ENCODE measurements at places on chromosomes 5 and 9.

- no peak for DNase-seq
Observed at GRCh38 chr9:2125906-2126305, 110.8 kb downstream of the SMARCA2 start.

GRCh38 chr9:98594546-98595160 lies 114.1 kb downstream of the GABBR2 start:
- no peak for DNase-seq

- DNase-seq = no peak
Observed at GRCh38 chr5:10546186-10546585, 17.7 kb upstream of the ANKRD33B start.

GRCh38 chr5:68554571-68555279 lies 339.2 kb downstream of the PIK3R1 start:
- DNase-seq = no peak

GRCh38 chr5:139091439-139092156 lies 106.6 kb downstream of the SIL1 start:
- no peak for DNase-seq

DNA sequence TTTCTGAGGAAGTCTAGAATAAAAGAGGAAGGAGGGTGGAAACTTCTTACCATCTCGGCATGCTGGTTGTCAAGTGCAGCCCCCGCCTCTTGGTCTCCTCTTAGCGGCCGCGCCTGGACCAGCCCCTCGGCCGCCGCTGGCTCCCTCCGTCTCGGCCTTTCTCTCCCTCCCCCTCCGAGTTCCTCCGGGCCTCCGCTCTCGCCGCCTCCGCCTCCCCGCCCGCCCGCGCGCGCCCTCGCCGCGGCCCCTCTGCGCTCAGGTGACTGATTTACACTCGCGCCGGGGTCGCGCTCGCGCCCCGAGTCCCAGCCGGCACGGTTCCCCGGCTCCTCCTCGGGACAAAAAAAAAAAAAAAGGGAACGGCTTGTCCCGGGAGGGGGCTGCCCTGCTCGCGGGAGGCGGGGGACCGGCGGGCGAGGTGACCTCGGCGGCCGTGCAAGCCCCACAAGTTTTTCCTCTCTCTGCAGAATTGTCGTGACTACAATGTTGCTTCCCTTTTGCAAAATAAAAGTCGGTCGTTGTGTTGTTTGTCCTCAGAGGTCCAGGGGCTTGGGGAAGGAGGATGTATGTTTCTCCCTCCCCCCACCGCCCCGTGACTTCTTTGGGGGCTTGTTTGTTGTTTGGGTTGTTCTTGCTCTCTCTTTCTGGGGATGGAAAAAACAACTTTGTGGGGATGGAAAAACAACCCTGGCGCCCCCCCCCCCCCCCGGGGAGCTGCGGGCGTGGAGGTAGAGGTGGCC lies at the start of gene BNC2:
Gene BNC2 (minus strand): TSS at position 75 of the 740 bp plus-strand sequence. CDS start 22 bp downstream, at position 53.
- no peak for DNase-seq

- DNase-seq = no peak
Observed at GRCh38 chr9:69292078-69292477, 32.9 kb upstream of the ENTREP1 start.

- no peak for DNase-seq
Observed at GRCh38 chr5:99453196-99453595, 524.4 kb upstream of the CHD1 start.

DNA sequence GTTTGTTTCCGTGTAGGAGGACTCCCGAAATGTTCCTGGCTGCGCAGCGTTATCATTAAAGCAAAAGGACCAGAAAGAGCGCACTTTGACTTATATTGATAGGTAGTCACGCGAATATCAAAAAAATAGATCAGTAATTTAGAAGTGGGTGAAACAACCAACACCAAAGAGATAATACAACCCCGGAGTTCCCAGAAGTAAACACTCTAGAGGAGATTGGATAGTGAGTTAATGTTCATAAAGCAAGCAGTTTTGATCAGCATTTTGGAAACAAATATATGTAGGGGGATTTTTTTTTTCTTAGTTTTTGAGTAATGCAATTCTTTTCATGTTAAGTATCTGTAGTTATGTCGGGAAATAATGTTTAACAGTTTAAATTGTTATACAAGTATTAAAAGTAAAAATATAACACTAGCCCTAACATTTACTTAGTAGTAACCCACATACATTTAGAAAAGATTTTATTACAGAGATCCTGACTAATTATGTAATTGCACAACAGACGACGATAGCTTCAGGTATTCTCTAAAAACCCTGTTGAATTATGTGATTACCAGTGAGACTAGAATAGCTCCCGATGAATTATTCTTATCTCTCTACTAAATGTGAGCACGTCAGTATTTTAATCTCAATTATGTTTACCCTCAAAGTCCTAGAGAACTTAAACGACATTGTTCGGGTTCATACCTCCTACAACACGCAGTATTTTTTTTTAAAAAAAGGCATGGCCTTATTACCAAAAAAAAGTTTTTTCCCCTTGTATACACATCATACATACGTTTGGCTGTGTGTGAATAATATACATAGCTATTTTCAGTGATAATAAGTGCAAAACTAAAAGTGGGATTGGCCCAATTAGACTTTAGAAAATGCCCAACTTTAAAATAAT lies 9.4 kb upstream of the NFIB start:
- DNase-seq = no peak

DNA sequence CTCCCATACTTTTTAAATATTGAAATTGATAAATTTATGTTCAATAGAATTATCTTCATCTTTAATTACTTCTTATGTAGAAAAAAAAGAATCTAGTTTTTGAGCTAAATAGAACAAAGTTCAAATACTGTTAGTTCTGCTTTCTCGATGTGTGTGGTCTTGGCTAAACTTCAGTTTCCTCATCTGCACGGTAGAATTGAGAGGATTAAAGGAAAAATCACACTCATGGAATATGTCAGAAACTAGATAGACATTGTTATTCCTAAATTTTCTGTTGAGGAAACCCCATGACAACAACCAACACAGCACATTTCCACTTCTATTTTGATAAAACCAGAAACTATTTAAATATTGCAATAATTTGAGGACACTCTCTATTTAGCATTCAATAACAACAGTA lies 100.3 kb downstream of the MUSK start:
- no peak for DNase-seq

DNA sequence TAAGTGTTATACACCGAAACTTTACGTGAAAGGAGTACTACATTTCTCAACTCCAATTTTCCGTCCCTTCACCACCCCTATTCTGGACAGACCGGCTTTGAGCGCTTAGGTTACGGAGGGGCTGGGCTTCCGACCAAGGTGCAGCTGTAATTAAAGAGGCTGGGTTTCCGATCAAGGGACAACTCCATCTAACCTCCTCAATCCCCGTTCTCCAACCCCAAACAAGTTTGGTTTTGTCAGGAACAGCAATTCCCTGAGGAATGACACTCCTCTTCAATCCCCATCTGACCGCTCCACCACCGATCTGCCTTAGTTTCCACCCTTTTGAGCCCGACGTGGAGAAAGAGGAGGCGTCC lies 577 bp downstream of the TUT7 start:
- no peak for DNase-seq

- no peak for DNase-seq
Observed at GRCh38 chr5:132854301-132854700, 12.0 kb downstream of the GDF9 start.

DNA sequence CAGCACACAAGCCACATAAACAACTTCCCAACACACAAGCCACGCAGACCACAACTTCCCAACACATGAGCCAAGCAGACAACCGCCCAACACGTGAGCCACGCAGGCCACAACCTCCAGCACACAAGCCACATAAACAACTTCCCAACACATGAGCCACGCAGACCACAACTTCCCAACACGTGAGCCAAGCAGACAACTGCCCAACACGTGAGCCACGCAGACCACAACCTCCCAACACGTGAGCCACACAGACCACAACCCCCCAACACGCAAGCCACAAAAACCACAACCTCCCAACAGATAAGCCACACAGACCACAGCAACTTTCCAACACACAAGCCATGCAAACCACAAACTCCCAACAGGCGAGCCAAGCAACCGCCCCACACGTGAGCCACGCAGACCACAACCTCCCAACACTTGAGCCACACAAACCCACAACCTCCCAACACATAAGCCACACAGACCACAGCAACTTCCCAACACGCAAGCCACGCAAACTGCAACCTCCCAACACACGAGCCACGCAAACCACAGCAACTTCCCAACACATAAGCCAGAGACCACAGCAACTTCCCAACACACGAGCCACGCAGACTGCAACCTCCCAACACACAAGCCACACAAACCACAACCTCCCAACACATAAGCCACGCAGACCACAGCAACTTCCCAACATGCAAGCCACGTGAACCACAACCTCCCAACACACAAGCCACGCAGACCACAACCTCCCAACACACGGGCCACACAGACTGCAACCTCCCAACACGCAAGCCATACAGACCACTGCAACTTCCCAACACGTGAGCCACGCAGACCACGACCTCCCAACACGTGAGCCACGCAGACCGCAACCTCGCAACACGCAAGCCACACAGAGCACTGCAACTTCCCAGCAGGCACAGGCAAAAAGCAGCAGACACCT lies 10.1 kb downstream of the BRD9 start:
- DNase-seq = no peak

GRCh38 chr9:109699019-109699418 lies 81.0 kb upstream of the PALM2AKAP2 start:
- DNase-seq = no peak

GRCh38 chr5:17426104-17426749 lies 71.8 kb upstream of the TAF11L2 start:
- DNase-seq = no peak

Data from stimulated activated CD4-positive, alpha-beta T cell treated with anti-CD3 and anti-CD28 coated beads, TNF-alpha, amount 100 ng/mL, for 24 hours (primary cell).